AML-193 (cell line): ENCODE measurements at places on chromosomes 2 and 18.

DNA sequence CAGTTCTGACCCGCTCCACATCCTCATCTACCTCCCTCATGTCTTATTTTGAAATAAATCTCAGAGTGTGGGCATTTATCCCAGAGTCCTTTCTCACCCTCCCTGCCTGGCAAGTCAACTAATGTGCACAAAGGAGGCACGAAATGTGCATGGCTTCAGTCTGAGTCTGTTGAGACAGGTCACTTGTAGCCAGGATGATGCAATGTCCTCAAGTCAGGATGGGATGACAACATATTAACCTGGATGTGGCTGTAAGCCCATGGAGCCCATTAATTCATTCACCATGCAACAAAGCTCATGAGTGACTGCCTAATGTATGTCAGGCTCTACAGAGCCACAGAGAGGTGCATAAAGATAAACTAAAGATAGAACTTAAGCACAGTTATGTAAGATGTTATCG, 34.5 kb downstream of the KCNG3 start:
- DNase-seq = no peak

DNA sequence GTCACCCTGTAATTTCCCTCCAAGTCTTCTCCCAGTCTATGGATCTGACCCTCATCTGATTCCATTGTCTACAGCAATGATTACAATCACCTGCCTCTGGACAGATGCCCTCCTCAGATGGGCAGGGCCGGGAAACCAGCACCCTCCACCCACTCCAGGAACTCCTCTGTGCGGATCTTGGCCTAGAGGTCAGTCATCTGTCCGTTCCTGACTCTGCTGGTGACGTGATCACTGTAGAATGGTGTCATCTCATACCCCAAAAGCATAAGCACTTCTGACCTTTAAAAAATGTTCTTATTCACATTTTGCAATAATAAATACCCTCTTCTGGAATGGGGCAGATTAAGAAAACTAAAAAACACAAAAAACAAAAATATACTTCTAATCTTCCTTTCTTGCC, 29.5 kb upstream of the BZW1 start:
- no peak for DNase-seq

DNA sequence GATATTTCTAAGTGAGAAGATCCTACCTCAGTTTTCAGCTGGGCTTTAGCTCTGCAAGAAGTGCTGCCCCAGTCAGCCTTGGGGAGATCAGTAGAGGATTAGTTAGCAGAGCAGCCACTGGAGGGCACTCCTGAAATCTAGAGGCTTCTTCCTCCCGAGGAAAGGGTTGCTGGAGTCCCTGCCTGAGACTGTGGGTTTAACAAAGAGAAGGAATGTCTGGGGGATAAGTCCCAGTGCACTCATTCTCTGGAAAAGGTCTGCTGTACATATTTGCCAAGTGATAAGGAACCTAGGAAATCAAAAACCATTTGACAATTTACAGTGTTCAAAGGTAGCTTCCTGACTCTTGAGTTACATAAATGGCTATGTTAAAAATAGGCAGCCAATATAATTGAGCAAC, 207.2 kb downstream of the SLC8A1 start:
- peak; percentile 14 for DNase-seq

GRCh38 chr2:42558827-42559226, 9.6 kb upstream of the MTA3 start:
- DNase-seq = no peak

DNA sequence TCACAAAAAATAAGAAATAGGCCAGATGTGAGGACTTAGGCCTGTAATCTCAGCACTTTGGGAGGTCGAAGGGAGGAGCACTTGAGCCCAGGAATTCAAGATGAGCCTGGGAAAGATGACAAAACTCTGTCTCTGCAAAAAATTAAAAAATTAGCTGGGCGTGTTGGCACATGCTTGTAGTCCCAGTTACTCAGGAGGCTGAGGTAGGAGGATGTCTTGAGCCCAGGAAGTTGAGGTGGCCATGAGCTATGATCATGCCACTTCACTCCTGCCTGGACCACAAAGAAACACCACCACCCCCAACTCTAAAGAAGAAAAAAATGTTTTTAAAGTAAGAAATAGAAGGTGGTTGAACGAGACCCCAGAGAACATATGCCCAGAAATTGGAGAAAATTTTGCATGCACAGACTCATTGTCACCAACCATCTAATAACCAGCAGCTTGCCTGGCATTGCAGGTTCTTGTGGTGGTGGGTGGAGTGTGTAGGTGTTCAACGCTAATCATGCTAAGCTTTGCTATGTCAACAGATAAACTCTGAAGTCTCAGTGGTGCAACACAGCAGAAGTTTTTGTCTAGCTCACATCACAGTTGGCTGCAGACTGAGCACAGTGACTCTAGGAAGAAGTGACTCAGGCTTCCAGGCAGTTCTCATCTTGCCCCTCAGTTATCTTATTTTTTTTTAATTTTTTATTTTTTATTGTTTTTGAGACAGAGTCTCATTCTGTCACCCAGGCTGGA, 18.6 kb downstream of the ARL4C start:
- DNase-seq = no peak

DNA sequence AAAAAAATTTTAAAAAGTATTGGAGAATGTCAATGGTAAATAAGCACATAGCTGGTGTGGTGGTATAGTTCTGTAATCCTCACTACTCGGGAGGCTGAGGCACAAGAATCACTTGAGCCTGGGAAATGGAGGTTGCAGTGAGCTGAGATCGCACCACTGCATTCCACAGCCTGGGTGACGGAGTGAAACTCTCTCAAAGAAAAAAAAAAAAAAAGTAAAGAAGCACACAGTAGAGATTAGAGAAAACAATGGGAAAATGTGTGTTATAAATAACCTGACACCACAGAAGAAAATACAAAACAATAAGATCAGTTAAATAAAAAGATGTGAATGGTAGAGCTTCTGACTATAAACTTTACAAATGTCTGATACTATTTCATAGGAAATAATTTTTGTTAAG, 163.7 kb upstream of the WDSUB1 start:
- DNase-seq = no peak

DNA sequence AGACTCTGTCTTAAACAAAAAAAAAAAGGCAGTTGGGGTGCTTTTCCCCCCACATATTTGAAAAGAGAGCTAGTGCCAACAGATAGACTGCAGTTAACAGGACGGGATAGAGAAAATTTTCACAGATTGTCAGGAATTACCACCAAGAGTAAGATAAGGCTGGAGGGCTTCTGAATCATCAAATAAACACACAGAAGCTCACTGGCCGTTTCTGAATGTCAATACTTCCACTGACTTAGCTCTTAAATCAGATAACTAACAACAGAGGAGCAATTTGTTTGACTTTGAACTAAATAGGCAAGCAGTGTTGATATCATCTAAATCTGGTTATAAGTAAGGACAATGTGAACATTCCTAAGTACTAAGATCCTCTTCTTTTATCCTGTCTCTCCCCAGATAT, 34.7 kb downstream of the PIEZO2 start:
- DNase-seq = no peak

DNA sequence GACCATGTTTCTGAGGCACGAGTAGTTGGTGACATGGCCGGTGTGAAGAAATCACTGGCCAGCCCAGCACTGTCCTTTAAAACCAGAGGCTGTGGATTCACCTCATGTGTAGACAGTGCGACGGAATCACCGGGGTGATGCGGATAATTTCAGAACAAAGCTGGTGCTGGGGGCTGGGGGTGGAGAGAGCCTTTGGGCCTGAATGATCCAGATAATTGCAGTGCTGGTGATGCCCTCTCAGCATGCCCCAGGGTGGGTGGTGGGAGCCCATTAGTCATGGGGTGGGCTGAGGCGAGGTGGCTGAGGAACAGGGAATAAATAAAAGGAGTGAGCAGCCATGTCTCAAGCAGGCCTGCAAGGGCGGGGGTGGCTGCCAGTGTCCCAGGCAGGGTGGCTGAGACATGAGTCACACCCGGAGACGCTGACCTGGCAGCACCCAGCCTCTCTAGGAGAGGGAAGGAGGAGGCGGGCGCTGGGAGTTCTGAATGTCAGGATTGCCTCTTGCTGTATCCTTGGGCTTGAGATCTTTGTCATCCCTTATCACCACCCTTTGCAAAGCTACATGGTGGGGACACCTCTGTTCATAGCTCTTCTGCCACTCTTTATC, 151.1 kb upstream of the MSH6 start:
- DNase-seq = no peak

DNA sequence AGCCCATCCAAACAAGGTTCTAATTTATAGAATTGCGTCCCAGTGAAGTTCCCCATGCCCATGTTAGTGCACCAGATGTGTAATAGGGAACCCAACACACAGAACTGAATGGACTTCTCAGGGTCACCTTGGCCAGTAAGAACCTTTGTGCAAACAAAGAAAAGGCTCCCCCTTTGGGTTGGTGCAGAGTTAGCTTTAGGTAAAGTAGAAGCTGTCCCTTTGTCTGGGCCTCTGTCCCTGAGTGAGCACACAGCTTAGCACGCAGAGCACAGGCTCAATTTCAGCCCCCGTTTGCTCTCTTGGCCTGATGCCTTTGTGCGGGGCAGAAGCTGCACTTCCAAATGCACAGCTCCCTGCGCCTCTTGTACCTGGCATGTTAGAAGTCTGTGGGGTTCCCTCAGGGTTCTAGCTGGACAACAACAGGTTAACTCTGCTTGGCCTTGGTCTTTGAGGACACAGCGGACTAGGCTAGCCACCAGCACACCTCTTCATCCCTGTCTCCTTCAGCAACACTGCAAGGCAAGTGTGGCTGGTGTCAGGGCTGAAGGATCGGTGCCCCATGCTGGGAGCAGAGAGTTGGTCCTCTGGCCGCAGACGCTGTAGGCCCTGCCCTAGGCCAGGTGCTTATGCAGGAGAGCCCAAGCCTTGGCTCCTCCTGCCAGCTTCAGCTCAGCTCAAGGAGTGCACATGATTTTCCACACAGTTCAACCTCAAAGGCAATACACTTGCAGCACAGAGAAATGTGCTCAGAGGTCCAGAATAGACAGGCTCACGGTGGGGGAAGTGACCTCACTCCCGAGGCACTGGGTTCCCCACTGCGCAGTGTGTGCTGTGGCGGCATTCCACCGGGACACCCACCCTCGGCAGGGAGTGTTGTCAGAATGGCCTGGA, 73.3 kb upstream of the FOSL2 start:
- no peak for DNase-seq
